Stimulated activated CD4-positive, alpha-beta T cell treated with anti-CD3 and anti-CD28 coated beads, Interleukin-15, amount 100 ng/mL, for 24 hours (primary cell): ENCODE measurements at places on chromosomes 11 and 22.

- no peak for DNase-seq
These were observed 107.3 kb downstream of the RPS6KA4 start for GRCh38 chr11:64466115-64466718.

- DNase-seq: no peak
These were observed 23.4 kb downstream of the SNX19 start for GRCh38 chr11:130892861-130893260.

GRCh38 chr11:57134284-57134683 is 47.5 kb upstream of the LRRC55 start:
- DNase-seq: no peak

- DNase-seq: no peak
These were observed 146.4 kb downstream of the CHST1 start for GRCh38 chr11:45518833-45519535.

DNA sequence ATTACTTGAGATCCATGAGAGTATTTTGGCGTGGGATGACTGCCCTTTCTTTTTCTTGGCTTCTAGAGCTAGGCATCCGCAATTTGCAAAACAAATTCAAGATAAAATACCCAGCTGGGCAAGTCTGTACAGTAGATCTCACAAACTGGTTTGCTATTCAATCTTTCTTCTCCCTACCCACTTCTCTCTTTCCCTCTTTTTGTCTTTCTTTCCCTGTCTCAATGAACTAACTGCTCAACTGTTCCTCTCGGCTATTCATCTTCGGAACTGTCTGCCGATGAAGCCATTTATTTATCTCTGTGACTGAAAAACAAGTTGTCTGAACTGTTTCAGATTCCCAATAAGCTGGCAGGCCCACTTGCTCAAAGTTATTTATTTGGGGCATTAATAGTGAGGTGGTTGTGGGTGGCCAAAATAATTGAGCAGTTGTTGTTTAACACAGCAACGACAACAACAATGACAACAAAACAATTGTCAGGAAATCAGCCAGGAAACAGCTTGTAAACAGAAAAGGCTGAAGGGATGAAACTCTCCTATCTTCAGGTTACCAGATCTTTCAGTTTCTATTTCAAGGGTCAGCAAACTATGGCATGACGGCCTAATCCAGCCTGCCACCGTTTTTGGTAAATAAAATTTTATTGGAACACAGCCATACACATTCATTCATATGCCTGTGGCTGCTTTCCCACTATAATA is 76.0 kb upstream of the MTMR2 start:
- DNase-seq: no peak

DNA sequence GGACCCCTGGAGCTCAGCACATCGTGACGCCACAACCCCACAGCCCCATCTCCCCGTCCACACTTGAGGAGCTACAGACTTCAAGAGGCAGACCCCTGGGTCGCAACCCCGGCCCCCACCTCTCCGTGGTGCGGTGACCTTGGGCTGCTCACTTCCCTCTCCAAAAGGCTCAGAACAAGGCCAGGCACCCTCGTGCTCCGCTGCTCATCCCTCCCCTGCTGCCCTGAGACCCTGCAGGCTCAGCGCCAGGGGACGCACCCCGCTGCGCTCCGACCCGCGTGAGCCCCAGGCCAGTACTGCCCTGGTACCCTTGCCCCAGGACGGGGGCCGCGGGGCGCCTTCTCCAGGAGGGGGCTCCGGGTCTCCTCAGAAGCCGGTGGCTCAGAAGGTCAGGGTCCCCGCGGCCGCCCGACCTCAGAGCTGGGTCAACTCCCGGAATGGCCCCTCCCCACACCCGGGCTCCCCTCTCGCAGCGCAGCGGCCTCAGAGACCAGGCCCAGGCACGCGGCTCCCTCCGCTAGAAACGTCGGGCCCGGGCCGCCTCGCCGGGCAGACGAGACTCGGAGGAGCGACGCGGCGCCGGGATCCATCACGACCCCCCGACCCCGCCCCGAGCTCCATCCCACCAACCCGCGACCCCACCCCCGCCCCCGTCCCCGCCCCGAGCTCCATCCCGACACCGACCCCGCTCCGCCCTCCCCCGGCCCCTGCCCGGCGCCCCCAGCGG is 563 bp downstream of the GATD1 start:
- no peak for DNase-seq
